ENCODE measurements at places on chromosomes 6 and 20.

- DNase-seq = no peak
Observed at GRCh38 chr6:134287859-134288537, 29.9 kb downstream of the SGK1 start.

GRCh38 chr6:148999929-149000468 lies 253.2 kb downstream of the UST start:
- no peak for DNase-seq

- DNase-seq = no peak
Observed at GRCh38 chr6:13292774-13293173, 35.6 kb downstream of the TBC1D7 start.

DNA sequence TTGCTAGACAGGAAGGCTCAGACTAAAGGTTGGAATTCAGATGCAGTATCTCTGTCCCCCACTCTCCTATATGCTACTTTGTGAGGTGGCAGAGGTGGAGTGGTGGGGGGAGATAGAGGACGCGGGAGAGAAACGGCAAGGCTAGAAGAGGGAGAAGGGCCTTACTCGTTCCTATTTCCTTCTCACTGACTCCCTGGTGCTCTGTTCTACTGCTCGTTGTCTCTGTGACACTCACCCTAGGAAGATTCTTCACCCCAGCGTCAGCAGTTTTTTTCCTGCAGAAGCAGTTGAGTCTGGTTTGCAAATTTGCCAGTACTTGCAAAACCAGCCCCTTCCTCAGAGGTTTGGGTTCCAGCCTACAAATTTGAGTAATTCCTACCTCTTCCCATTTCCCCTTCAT lies 801.1 kb upstream of the SLC35B3 start:
- DNase-seq = no peak

Data from NK-92 treated with Interleukin-12 subunit alpha and Interleukin-12 subunit beta, amount 100 ng/mL, for 24 hours (cell line).